ENCODE measurements at places on chromosomes 12 and 14.

DNA sequence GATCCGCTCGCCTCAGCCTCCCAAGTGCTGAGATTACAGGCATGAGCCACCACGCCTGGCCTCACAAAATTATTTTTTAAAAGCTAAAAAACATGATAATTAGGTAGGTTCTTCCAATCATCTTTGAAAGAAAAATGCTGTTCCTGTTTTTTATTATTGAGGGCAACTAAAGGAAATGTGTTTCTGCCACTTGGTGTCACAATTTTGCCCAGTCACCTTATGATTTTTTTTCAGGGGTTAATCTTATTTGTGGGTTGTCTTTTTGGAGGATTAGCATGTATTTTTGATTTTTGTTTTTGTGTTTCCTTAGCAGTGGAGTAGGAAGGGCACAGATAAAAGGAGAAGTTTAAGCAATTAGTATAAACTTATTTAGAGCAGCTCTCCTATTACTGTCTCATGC is 79.8 kb downstream of the PRORP start:
- no peak for DNase-seq

DNA sequence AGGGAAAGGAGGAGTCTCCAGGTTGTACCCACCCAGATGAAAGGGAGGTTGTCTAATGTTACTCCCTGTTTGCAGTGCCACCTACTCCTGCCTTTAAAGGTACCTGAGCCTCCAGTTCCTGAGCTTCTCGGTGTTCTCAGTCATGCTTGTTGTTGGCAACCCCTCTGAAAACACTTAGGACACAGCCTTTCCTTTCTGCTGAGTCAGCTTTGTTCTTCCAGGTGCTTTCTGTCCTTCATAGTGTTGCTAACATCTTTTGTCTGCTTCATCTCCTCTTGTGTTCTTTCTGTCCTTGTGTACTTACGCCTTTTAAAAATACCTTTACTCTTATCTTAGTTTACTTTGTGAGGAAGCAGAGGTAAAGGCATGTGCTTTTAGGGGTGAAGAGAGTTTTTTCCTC is 97.0 kb upstream of the NEDD1 start:
- peak; percentile 9 for DNase-seq

GRCh38 chr12:92827836-92828431 is 101.2 kb downstream of the EEA1 start:
- peak; percentile 73 for DNase-seq

GRCh38 chr14:96723946-96724345 is 73.2 kb upstream of the VRK1 start:
- no peak for DNase-seq

GRCh38 chr12:98719515-98720504 is 74.7 kb downstream of the APAF1 start:
- no peak for DNase-seq

GRCh38 chr12:25585021-25585523 is 32.0 kb upstream of the LMNTD1 start:
- DNase-seq = no peak

DNA sequence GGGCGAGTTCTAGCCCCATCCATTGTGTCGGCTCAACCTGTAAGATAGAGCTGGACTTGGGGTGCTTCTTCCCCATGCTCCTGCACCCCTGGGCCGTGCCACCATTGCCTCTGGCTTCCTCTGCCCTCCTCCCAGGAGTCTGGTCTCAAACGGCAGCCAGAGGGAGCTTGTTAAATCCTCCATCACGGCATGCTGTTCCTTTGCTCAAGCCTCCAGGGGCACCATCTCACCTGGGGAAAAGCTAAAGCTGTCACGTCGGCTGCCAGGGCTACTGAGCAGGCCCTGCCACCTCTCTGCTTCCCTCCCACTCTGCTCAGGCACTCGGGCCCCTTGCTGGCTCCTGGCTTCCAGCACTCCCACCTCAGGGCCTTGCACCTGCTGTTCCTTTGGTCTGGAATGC is 140.4 kb downstream of the RBM19 start:
- no peak for DNase-seq

GRCh38 chr12:41045509-41045908 is 142.6 kb upstream of the PDZRN4 start:
- DNase-seq = no peak

- peak; percentile 99 for DNase-seq
Measured at GRCh38 chr12:19138551-19138950, 9.0 kb downstream of the PLEKHA5 start.

DNA sequence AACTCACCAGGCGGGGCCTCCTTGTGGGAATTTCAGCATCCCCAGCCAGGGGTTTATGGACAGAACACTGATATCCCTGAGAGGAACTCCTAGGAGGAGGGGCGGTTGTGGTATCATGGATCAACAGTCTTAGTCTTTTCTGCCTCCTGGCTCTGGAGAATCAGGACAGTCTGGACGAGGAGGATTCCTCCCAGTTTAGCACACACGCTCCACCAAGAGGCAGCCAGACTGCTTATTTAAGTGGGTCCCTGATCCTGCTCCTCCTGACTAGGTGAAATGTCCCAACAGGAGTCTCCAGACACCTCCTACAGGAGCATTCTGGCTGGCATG is 10.4 kb upstream of the ZNF705A start:
- DNase-seq = no peak

DNA sequence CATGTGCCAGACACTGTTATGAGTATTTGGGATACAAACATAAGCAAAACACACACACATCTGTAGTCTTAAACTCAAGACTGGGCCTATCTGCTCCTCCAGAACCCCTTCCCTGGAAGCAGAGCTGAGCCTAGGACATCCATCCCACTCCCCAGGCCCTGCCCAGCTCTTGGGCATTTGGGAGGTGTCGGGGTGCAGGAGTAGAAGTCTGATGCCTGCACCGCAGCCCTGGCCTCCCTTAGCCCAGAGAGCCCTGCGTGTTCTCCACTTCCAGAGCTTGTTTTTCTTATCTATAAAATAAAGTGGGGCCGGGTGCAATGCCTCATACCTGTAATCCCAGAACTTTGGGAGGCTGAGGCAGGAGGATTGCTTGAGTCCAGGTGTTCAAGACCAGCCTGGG is 11.7 kb downstream of the HSP90AA1 start:
- no peak for DNase-seq

- no peak for DNase-seq
Measured at GRCh38 chr14:87995500-87996290, 2.7 kb upstream of the GALC start.

DNA sequence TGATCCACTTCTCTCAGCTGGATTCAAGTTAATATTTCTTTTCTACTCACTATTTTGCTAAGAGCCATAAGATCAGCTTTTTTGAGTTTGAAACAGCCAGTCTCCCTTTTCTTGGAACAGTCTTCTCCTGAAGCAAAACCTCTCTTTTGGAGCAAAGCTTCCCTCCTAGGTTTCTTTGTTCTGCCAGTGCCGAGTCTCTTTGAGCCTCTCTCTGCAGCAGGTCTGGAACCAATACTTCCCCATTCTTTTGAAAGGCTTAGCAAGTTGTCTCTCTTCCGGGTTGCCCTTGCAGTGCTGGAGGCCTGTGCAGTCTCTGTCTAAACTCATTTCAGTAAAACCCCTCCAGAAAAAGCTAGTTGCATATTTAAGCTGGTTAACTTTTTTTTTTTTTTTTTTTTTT is 454.8 kb downstream of the NOVA1 start:
- no peak for DNase-seq

- peak; percentile 53 for DNase-seq
Measured at GRCh38 chr12:43816168-43816567, 10.1 kb upstream of the TWF1 start.

DNA sequence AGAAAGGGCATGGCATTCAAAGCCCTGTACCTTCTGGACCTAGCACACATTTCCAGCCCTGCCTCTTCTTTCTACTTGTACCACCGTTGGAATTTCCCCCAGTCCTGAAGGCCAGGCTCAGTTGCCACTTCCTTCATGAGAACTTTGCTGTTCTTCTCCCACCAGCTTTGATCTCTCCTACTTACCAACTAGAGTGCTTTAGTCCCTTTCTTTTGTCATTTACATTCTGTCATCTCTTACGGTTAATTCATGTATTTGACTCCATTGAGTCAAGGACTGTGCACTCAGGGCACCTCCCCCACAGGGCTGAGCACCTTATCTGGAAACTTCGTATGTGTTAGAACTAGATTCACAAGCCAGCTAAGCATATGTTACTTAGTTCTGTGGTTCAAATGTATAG is 26.3 kb downstream of the BICDL1 start:
- DNase-seq = no peak

DNA sequence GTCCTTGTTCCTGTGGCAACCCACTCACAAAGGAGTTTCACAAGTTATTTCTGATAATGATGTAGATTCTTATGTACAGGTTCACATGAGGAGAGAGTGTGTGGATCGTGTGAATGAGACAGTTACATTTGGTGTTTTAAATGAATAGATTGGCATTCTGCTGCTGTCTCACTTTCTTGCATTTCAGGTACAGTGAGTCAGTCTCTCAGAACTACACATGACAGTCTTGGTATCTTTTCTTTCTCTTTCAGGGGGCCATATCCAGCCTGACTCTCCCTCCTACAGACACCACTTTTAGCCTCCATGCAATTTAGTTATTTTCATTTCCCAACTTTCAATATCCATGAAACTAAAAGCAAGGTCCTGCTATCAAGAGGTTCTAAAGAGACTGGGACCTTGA is 19.9 kb upstream of the TMTC2 start:
- no peak for DNase-seq

GRCh38 chr14:77786148-77786547 is 13.8 kb upstream of the ADCK1 start:
- no peak for DNase-seq

DNA sequence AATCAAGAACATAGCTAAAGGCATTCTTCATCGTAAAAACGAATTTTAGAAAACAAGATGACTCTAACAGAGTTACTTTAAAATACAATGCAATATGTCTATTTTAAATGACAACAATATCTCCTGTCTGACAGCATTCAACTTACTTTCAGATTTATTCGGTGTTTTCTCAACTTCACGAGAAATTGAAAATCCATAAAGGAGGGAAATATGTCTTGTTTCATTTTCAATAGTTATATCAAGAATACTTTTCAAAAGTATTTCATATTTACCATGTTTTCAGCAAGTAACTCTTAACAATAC is 254.8 kb downstream of the DAD1 start:
- DNase-seq = no peak

- peak; percentile 62 for DNase-seq
Measured at GRCh38 chr14:50260511-50260910, 29.1 kb upstream of the SOS2 start.

DNA sequence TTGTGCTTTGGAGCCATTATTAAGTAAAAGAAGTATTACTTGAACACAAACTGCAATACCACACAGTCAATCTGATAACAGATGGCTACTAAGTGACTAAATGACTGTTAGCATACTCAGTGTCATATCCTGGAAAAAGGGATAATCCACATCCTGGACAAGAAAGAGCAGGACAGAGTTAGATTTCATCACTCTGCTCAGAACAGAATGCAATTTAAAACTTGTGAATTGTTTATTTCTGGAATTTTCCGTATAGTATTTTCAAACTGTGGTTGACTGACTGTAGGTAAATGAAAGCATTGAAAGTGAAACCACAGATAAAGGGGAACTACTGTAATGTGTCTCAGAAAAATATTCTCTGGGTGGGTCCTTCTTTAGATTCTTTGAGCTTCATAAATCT is 458.8 kb downstream of the TMEM117 start:
- DNase-seq = no peak

DNA sequence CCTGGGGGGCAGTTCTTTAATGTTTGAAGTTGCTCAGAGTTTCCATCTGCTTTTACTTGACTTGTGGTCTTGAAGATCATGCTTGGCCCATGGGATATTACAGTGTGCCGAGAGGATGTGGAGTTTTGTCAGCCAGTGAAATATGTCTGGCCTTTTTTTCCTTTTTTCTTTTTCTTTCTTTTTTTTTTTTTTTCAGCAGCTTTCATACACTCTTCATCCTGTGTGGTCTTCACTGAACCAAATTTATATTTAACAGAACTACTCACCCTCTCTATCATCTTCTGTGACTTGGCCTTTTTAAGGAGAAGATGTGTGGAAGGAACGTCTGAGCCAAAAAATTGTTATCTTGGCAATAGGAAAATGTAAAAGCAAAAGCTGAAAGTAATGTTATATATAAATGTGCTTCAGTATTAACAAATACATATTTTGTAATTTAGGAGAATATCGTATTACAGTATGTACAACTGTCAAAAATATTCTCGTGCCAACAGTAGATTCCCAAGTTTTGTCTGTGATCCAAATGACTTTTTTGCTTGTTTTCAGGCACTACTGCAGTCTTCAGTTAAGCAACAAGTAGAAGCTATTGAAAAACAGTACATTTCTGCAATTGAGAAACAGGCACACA is 200.6 kb downstream of the CCDC91 start:
- DNase-seq = no peak

DNA sequence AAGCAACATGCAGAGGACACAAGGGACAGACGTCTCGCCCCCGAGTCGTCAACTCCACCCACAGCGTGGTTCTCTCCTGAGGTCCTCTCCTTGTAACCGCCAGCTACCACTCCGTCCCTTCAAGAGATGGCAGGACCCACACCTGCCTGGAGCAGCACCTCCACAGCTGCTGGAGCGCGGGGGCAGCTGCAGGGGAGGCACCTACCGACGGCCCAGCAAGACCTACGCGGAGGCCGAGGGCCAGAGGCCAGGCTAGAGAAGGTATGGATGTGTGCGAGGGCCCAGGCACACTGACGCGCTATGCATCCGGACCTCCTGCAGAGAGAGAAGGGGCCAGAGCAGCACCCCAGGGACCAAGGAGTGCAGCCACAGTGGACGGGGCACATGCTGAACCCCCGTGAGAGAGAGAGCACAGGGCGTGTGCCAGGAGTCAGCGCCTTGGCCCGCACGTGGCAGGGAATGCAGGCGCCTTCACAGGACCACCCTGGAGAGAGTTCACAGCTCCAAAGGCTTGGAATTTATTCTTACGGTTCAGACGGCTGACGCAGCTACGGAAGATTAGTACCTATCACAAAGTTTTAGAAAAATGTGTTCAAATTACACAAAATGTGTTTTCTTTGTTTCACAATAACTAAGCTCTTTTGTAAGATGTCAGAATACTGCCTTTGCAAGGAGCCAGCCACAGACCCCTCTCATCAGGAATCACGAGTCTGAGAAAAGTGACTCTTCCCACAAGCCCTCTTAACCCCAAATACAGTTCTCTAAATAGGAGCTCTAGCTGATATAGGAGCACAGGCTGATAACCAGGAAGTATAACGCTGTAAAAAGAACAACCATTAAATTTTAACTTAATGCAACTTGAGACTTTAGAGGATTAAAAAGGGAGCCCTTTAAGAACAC is 36.8 kb downstream of the CDC42BPB start:
- no peak for DNase-seq

DNA sequence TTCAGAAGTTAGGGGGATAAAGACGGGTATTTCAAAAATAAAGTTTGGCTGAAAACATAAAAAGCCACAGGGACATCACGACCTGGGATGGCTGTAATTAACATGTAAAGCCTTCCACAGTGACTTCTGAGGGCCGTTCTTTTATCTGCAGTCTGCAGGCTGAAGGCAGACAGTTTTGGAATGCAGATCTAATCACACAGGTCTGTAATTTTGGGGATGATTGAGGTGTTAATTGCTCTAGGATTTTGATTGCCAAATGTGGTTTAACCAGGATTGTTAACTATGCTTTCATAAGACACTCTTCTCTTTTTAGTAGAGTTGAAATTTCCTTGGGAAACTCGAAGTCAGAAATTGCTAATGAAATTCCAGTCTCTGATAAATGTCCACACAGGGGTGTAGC is 355.5 kb downstream of the ATP23 start:
- DNase-seq = no peak

All from ELR (cell line).